ENCODE measurements at places on chromosomes 16 and 17. TPM values are rescaled to one million over a fixed set of nuclear protein-coding genes. Genes with fewer than 3 reads are reported as not detected.

GRCh38 chr16:27235055-27235937, 32.0 kb downstream of the KDM8 start:
- peak; percentile 85 for DNase-seq

- DNase-seq = no peak
Measured at GRCh38 chr16:56617212-56618085, 8.1 kb upstream of the MT1E start.

GRCh38 chr17:8563024-8563776, 67.3 kb downstream of the MYH10 start:
- DNase-seq = no peak

GRCh38 chr17:44722254-44722653, 13.8 kb downstream of the DBF4B start:
- DNase-seq = no peak

GRCh38 chr17:4232168-4232813, 31.5 kb downstream of the ANKFY1 start:
- no peak for DNase-seq

DNA sequence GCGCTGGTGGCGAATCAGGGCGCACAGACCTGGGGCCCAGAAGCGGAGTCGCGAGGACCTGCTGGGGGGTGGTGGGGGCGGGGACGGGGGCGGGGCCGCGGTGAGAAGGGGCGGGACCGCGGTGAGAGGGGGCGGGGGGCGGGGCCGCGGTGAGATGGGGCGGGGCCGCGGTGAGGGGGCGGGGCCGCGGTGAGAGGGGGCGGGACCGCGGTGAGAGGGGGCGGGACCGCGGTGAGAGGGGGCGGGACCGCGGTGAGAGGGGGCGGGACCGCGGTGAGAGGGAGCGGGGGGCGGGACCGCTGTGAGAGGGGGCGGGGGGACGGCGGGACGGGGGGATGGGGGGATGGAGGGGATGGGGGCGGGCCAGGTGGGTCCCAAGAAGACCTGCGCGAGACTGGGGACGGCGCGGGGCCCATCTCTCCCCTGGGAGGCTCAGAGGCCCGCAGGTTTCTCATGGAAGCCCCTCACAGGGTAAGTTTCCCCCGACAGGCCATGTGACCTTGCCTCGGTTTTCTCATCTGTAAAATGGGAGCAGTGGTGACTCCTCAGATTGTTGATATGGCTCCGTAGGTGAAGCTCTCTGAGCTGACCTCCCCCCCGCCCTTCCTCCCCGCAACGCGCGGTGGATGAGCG, 28.6 kb upstream of the DBNDD1 start:
- no peak for DNase-seq

- DNase-seq = peak; percentile 88
Measured at GRCh38 chr17:46742565-46743270, 75.8 kb downstream of the WNT3 start.

DNA sequence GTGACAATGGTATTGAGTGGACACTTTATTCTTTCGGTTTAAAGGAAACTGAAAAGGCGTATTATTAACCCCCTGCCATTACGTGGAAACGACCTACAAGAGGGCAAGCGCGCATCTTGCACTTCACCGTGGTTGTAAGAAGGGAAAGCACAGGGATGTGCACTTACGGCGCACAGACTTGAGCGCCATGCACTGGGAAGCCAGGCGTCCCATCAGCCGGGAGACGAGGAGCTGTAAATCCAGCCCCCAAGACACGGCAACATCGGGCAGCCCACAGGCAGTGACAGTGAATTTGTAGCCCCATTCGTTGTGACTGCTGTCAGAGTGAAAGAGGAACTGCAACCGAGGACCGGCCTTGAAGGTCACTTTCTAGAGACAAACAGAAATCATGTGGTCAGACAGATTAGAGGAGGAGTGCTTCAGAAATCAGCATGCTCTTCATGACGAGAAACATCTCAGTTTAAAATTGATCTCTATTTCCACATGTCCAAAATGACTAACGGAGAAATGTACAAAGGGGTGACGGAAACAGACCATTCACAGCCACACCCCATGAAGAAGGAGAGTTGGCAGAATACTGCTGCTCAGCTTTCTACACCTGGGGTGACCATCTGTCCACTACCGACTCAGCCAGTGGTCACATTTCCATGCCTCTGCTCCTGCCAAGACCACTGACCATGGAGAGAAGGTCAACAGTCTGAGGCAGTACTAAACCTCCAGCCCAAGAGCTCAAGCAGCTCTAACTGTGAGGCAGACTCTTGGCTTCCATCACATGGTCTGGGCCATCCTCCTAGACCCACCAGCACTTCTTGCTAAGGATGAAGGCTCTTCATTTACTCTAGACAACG, 68.6 kb downstream of the ZZEF1 start:
- DNase-seq = no peak

GRCh38 chr17:19383681-19384470, 3.1 kb downstream of the MFAP4 start:
- no peak for DNase-seq

GRCh38 chr17:73262676-73263642, 1.3 kb upstream of the CPSF4L start:
- no peak for DNase-seq

GRCh38 chr17:16352667-16353316, 477 bp downstream of the CENPV start:
- DNase-seq = no peak

- DNase-seq = peak; percentile 85
Measured at GRCh38 chr16:10971560-10971961, 27.2 kb downstream of the CLEC16A start.

DNA sequence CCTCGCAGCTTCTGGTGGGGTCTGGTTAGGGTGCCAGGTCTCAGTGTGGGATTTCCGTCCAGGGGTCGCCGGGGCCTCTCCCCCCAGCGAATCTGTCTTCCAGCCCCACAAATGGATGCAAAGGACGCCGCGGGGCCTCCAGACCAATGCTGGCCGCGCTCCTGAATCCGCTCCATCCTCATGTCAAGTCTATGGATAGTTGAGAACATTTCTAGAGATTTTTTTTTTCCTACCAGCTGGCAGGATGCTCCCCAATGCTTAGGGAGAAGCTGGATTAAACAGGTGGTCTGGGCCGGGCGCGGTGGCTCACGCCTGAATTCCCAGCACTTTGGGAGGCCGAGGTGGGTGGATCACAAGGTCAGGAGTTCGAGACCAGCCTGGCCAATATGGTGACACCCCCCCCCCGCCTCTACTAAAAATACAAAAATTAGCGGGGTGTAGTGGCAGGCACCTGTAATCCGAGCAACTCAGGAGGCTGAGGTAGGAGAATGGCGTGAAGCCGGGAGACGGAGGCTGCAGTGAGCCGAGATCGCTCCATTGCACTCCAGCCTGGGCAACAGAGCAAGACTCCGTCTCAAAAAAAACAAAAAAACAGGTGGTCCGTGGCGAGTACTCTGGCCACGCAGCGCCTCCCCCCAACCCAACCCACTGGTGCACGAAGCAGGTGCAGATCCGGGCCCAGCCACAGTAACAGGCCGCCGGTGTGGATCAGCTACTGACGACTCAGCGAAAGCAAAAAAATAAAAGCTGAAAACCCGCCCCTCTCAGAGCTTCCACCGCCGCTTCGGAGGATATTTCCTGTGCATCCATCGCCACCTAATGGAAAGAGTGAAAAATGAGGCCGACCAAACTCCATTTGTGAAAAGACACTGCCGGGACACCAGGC, 1.1 kb upstream of the NXN start:
- DNase-seq = peak; percentile 82

- no peak for DNase-seq
Measured at GRCh38 chr16:75000481-75001081, 1.8 kb downstream of the ZNRF1 start.

DNA sequence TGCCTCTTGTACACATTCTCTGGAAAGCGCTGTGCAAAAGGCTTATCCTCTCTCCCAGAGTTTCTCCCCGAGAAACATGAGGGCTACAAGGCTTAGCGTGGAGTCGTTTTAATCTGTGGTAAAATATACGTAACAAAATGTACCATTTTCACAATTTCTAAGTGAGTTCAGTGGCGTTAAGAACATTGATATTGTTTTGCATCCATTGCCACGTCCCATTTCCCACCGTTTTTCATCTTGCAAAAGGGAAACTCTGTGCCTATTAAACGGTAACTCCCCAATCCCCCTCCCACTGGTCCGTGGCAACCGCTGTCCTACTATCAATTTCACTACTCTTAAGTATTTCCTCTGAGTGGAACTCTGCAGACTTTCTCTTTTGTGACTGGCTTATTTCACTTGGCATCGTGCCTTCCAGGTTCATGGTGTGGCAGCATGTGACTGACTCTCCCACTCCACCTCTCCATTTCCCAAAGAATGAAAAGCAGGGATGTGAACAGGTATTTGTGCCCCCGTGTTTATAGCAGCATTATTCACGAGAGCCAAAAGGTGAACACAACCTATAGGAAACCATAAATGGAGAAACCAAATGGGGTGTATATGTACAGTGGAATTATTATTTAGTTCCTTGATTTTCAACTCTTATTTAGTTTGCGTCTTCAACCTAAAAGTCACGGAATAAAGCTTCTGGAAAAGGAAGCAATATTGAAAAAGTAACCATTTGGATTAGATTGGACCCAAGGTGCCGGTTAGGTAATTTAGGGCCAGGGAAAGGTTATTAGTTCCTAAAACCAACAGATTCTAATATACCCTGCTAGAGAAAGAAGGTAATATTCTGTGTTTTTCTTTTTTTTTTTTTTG, 1.1 kb upstream of the USP32 start:
- peak; percentile 82 for DNase-seq

- no peak for DNase-seq
Measured at GRCh38 chr17:8881606-8882005, 14.1 kb upstream of the PIK3R6 start.

DNA sequence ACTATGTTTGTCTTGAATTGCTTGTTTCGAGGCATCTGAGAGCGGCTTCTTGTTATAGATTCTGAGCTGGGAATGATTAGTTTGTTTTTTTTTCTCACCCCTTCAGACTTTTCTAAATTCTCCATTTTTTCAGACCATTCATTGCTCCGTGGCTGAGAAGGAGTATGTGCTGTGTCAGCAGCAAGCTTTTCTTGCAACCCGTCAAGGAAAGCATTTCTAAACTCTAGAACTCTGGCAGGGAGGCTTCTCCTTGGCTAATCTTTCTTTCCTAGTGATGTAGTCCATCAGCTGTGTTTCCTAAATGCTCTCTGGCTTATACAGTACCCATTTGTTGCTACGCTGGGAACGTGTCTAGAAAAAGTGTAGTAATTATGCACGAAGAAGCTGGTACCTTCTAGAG, 133.5 kb downstream of the FTO start:
- no peak for DNase-seq

GRCh38 chr17:63707151-63707550, 7.2 kb upstream of the LIMD2 start:
- DNase-seq = no peak

DNA sequence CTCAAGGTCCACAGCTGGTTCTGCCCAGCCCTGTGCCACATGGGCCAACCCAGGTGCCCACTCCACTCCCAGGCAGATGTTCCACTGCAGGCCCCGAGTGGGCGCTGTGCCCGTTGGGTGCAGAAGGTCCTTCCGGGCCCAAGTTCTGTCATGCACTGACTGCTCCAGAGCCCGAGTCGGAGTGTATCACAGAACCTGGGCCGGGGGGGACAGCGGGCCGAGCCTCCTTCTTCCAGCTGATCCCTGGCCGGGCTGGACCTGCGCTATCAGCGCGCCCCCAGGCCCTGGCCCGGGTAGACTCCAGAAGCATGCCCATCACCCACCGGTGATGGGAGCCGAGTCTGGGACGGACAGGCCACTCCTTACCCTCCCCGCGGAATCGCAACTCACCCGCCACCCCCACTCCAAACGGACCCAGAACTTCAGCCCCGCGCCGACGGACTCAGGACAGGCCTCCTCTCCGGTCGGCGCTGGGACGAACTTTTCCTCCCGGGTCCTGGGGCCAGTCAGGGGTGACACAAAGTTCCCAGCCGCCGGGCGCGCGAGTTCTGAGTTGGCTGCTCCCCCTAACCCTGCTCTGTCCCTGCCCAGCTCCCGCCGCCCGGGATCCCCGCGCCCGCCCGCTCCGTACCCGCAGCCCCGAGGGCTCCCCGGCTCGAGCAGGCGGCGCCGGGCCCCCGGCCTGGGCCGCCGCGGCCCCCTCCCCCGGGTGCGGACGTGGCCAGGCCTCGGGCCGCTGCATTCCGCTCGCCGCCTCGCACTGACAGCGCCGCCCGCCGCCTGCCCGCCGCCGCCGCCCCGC, at the start of gene COPZ2:
Gene COPZ2 (minus strand): TSS at position 762 of the 802 bp plus-strand sequence. CDS start 20 bp downstream, at position 742.
- no peak for DNase-seq

GRCh38 chr16:54654429-54654828, 276.2 kb upstream of the IRX5 start:
- DNase-seq = no peak

- DNase-seq = no peak
Measured at GRCh38 chr17:81341516-81342268, 46.6 kb upstream of the SLC38A10 start.

GRCh38 chr17:50815400-50815799, 20.0 kb upstream of the WFIKKN2 start:
- no peak for DNase-seq

Gene FAM20A
- not detected for total RNA-seq

Gene PRCD
- total RNA-seq = not detected

Gene TMEM100
- total RNA-seq = not detected

Gene C17orf113
- total RNA-seq = not detected

Gene AIPL1
- not detected for total RNA-seq

Gene WNK4
- total RNA-seq = 0.34 TPM

Gene FAHD1
- 77.1 TPM for total RNA-seq

Gene CSF3
- not detected for total RNA-seq

Gene PRSS33
- total RNA-seq = 0.36 TPM

Gene FASN
- 133 TPM for total RNA-seq

Gene EVI2B
- total RNA-seq = 0.60 TPM

Gene MGAT5B
- total RNA-seq = 16.7 TPM

Gene DLX4
- total RNA-seq = 2.5 TPM

Gene RNF227
- 1.8 TPM for total RNA-seq

Gene KRTAP9-8
- not detected for total RNA-seq
